Naive thymus-derived CD4-positive, alpha-beta T cell (primary cell): ENCODE measurements at places on chromosomes 13 and 19.

- no peak for DNase-seq
Measured at GRCh38 chr19:16945364-16945714, 56.5 kb downstream of the F2RL3 start.

GRCh38 chr19:39969681-39970424 is 1.1 kb upstream of the PSMC4 start:
- DNase-seq: no peak

DNA sequence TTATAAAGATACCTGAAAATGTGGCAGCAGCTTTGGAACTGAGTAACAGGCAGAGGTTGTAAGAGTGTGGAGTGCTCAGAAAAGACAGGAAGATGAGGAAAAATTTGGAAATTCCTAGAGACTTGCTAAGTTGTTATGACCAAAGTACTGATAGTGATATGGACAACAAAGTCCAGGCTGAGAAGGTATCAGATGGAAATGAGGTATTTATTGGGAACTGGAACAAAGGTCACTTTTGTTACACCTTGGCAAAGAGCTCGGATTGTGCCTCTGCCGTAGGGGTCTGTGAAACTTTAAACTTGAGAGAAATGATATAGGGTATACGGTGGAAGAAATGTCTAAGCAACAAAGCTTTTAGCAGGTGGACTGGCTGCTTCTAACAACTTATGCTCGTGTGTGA is 419.9 kb downstream of the PCDH17 start:
- no peak for DNase-seq

DNA sequence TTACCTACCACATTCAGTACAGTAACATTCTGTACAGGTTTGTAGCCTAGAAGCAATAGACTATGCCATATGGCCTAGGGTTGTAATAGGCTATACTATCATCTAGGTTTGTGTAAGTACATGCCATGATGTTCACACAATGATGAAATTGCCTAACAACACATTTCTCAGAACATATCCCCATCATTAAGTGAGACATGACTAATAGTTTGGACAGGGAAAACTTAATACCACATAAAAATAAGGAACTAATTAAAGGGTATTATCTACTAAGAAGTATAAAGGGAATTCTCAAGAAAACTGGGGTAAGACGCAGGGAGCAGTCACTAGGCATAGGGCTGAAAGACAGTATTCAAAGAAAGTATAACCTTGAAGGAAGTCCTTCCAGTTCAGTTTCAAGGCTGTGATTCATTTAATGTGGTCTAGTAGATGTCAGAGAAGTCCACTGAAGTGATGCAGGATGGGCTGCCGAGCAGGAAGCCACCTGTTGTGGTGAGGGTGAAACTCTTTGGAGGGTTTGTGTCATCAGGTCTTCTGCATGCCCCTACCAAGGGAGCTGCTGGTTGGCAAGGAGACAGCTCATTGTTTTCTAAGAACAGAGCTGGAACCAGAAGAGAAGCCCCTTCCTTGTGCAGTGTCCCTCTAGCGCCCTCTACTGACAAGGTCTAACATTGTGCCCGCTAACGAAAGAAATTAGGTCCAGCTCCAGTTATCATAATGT is 122.9 kb downstream of the OLFM4 start:
- DNase-seq: no peak

DNA sequence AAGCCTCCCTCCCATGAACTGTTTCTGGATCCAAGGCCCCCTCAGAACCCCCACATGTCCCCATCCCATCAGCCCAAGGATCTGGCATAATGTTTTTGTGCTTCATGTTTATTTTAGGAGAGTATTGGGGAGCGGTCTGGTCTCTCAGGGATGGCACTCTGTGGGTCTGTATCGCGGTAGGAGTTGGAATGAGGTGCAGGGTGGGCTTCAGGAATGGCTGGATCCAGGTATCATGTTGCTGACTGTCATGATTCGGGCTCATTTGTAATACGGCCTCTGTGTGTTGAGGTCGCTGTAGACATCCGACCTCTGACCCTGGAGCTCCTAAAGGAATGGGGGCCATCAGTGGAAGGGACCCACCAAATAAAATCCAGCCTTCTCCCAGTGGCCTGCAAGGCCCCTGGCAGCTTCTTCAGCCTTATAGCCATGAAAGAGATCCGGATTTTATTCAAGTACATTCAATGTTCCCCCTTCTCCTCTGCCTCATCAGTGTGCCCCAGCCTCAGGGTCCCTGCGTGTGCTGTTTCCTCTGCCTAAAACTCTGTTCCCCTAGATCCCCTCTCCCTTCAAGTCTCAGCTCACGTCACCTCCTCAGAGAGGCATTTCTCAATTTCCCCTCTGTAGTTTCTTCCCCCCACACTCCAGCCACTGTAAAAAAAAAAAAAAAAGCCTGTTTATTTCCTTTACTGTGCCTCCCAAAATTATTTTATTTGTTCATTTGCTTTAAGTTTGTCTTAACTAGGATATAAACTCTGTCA is 2.2 kb downstream of the HCST start:
- DNase-seq: no peak

DNA sequence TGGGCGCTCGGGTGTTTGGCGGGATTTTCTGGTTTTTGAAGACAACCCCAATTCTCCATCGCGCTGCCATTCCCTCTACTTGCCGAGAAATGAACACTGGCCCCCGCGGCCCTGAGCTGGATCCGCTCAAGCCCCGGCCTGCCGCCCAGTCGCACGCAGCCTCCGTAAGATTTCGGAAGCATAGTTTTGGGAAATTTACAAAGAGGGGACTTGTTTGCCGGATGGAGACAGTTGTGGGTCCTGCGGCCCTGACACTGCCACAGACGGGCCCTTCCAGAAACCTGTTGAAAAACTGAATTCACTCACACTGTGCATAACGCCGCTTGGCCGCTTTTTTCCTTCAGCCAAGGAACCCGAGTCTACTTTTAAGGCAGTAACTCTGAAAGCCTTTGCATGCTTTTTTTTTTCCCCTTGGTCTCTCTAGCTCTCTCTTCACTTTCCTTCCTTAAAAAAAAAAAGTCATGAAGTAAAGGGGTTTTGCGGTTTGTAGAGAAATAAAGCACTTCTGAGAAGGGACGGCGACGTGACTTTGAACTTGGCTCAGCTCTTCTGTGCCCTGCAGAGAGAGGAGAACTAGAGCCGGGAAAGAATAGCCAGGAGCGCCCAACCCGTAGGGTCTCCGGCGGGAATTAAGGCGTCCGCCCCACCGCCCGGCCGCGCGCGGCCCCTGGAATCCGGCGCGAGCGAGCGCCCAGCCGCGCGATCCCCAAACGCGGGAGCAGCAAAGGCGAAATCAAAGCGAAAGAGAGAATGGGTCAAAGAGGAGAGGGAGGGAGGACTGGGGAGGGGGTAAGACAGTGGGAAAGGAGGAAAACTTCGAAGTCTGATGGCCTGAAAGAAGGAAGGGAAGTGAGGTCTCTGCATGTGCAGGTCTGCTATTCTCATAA is 3.4 kb upstream of the ZIC2 start:
- peak; percentile 19 for DNase-seq

- DNase-seq: no peak
Measured at GRCh38 chr19:51702825-51703574, 9.9 kb downstream of the SPACA6 start.

DNA sequence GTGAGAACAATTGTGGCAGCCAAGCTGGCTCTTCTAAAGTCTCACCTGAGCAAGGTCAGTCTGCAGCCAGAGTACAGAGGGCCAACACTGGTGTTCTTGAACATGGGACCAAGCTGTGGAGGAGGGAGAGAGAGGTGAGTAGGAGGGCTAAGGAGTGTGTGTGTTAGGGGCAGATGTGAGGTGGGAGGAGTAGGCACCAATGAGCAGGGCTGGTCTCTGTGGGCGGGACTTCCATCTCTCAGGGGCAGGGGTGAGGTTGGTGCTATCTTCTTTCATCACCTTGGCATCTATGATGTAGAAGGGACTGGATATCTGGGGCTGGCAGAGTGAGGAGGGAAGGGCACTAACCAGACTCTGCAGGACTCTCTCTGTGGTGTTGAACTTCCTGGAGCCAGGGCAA is 72.4 kb downstream of the MBD3L1 start:
- no peak for DNase-seq

DNA sequence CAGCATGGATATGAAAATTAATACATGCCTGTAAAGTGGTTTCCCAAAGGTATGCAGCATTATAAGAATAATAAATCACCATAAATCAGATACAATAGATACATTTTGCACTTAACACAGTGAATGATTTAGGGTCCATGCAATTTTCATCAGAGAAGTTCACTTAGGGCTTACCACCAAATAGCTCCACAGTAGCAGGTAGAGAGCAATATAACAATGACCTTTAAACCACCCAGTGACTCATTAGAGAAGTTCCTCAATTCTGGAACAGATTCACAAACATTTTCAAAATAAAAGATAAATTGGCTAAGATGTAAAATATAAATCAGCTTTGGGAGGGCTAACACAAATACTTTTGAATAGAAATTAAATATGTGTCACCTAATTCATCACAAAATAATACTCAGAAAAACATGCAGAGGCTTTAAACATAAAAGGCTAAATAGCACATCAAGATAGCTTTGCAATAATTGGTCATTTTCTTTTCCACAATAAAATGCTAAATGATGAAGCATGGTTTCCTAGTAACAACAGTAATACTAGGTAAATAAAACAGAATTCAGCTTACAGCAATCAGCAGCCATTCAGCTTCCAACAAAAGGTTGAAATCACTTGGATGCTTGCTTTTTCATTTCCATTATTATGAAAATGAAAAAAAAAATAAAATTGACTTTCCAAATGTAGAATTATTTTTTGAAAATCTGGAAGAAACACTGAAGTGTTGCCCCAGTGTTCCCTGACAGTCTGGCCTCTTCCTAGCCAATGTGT is 84.3 kb upstream of the NBEA start:
- no peak for DNase-seq

- DNase-seq: no peak
Measured at GRCh38 chr19:590750-591098, 1.0 kb downstream of the HCN2 start.

- no peak for DNase-seq
Measured at GRCh38 chr13:48561466-48562235, 28.8 kb upstream of the RCBTB2 start.

- no peak for DNase-seq
Measured at GRCh38 chr13:110244071-110244830, 62.7 kb downstream of the COL4A1 start.

DNA sequence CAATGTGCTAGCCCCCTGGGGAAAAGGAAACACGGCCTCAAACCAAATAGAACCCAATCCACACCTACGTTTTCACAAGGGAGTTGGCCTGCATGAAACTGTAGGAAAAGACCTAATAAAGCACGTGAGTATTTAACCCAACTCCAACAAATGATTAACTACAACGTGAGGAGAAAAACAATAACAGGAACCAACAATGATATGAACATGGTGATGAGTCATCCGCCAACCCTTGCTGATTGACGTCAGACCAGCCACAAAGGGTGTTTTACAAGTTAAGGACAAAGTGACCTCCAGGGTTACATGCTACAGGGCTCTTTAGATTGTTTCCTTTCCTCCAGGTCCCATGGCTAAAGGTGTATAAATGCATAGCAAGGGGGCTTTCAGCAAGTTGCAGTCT is 460.5 kb downstream of the COG6 start:
- DNase-seq: no peak

- DNase-seq: no peak
Measured at GRCh38 chr13:112636401-112636975, 48.5 kb upstream of the TUBGCP3 start.

- no peak for DNase-seq
Measured at GRCh38 chr13:71851498-71852409, 15.2 kb downstream of the DACH1 start.

- DNase-seq: no peak
Measured at GRCh38 chr13:110520431-110521295, 40.9 kb downstream of the RAB20 start.

GRCh38 chr13:101773062-101773461 is 320.6 kb downstream of the ITGBL1 start:
- DNase-seq: no peak

DNA sequence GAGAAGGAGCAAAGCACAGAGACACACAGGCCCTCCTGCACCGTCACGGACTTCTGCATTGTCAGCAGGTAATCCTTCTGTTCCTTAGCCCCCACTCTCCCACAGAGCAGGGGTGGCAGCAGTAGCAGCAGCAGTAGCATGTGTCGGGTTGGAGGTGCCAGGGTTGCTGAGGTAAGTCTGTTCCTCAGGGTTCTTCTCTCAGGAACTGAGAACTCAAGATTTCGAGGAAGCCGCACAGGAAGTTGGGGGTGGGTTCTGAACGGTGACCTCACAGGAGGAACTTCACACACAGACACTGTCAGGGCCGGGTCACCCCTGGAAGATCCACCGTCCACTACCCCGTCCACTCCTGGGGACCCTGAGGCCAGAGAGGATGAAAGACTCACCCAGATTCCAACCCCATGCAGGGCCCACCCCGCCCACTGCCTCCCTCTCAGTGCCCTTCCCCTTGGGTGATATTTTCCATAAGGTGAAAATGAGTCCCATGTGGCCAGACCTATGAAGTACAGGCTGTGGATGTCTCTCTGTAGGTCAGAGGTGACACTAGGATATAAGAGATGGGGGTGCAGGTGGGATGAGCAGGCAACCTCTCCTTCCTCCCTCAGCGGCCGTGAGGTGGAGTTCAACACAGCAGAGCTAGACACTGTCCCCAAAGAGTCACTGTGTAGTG is at the start of gene SIGLEC12:
Gene SIGLEC12 (minus strand): TSS at position 207 of the 670 bp plus-strand sequence. CDS start 67 bp downstream, at position 140.
- no peak for DNase-seq

- DNase-seq: no peak
Measured at GRCh38 chr19:54299126-54299498, 13.9 kb downstream of the LILRA5 start.

DNA sequence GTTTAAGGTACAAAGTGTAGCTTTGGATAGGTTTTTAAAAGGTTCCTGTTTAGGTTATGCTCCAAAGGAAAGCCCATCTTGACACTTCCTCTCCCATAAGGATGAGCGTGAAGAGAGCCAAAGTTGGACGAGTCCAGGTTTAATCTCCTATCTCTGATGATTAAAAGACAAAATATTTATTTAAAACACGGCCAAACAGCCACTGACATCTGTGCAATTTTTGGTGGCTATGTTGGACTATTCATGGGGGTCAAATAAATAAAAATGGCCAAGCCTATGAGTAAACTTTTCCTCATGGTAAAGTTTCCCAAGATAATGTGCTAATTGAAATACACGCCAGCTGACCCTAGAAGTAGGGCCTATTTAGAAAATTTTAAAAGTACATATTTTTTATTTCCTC is 69.0 kb upstream of the DOCK9 start:
- no peak for DNase-seq

DNA sequence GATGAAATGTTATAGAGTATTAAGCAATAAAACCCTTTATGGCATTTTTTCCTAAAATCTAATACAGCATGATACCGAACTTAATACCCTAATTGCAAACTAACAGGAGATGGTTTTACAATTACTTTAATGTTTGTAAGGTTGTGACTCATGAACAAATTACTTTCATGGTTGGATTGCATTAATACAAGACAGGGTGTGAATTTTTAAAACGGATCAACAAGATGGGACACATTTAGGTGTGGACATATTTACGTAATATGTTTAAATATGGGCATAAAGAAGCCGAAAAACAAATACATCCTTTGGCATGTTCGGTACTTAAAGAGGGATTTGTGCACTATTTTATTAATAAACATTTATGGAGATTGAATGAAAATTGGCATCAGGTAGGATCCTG is 168.3 kb upstream of the SPRY2 start:
- no peak for DNase-seq

GRCh38 chr19:30659638-30660037 is 287.5 kb downstream of the ZNF536 start:
- no peak for DNase-seq
